ENCODE measurements at places on chromosomes 2 and 18. TPM values are rescaled to one million over a fixed set of nuclear protein-coding genes. Genes with fewer than 3 reads are reported as not detected.
A peak's percentile ranks its signal among the peaks of the same experiment; 100 is the strongest.

- no peak overlapping the region for H3K4me3 ChIP-seq
- H3K27me3 ChIP-seq, result no peaks in the 10 kb centered on the region
- H3K36me3 ChIP-seq, result no peaks in the 10 kb centered on the region
- DNase-seq, result no peak
Measured at GRCh38 chr2:68727683-68728375, 6.8 kb upstream of the ARHGAP25 start.

GRCh38 chr2:23299476-23300195 lies 85.3 kb upstream of the KLHL29 start:
- DNase-seq, result no peak
- no peak overlapping the region for H3K4me3 ChIP-seq
- no peaks in the 10 kb centered on the region for H3K27me3 ChIP-seq
- no peaks in the 10 kb centered on the region for H3K36me3 ChIP-seq
- no peak overlapping the region for H3K27ac ChIP-seq

DNA sequence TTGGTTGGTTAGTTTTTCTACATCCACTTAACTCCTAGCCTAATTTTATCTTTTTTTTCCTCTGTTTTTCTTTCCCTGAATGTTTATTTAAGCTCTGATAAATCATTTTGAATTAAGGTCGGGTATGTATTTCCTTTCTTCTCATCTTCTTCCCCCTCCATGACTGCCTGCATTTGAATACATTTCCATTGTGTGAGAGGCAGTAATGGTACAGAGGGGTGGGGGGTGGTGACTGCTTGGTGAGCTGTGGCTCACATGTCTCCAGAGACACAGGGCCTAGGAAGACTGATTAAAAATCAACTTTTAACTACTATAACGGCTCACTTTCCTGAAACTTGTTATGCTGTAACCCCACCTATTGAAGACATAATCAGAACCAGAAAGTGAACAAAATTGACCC lies 58.0 kb downstream of the NEDD4L start:
- H3K4me3 ChIP-seq, result no peak overlapping the region
- no peaks in the 10 kb centered on the region for H3K36me3 ChIP-seq
- no peak overlapping the region for H3K27ac ChIP-seq

- no peaks in the 10 kb centered on the region for H3K36me3 ChIP-seq
- DNase-seq, result no peak
- no peak overlapping the region for H3K27ac ChIP-seq
- H3K27me3 ChIP-seq, result no peaks in the 10 kb centered on the region
- no peaks in the 10 kb centered on the region for H3K4me1 ChIP-seq
Measured at GRCh38 chr2:96558485-96558884, 21.9 kb downstream of the ARID5A start.

GRCh38 chr18:45637546-45638327 lies 22.5 kb downstream of the SLC14A2 start:
- no peaks in the 10 kb centered on the region for H3K27me3 ChIP-seq
- no peaks in the 10 kb centered on the region for H3K36me3 ChIP-seq
- no peaks in the 10 kb centered on the region for H3K4me1 ChIP-seq

DNA sequence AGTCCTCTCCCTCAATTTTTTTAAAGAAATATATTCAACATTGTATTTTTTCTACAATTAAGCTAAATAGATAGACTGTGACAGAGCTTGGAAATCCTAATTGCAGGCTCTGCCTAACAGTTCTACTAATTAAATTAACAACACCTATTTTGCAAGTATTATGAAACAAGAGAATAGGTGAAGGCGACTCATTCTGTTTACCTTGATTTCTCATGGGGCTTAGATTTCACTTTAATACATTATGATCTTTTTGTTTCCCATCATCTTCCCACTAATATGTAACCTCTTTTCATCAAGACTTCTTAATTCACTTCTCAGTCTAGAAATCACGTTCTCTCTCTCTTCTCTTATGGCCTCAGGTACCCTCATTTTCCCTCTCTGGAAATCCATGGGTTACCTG lies 42.7 kb upstream of the TANK start:
- H3K4me3 ChIP-seq, result no peak overlapping the region
- no peaks in the 10 kb centered on the region for H3K4me1 ChIP-seq
- no peak for DNase-seq
- H3K27ac ChIP-seq, result no peak overlapping the region

DNA sequence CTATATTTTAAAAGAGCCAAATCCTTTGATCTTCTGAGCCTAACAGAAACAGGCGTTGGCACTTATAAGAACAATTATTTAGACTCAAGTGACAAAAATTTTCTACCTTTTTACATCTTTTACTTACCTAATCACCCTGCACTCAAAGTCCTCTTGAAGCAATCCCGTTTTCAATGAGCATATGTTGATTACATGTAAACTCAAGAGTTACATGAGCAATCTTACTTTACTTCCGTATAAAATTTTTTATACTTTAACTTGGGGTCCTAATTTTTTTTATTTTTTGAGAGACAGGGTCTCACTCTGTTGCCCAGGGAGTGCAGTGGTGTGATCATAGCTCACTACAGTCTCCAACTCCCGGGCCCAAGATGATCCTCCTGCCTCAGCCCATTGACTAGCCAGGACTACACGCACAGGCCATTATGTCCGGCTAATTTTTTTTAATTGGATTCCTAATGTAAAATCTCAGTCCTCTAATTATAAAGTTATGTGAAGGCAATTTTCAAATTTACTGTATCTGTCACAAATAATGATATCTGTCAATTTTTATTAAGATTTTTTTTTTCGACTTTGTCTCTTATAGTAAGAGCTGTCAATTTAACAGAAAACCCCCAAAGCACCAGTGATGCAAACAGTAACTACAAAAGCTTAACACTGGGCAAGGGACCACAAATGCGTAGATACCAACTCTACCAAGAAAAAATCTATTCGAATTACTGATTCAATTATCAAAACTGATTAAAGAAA lies 19.1 kb upstream of the STPG4 start:
- H3K4me3 ChIP-seq, result peak overlapping the region; percentile 88
- DNase-seq, result no peak
- H3K27me3 ChIP-seq, result no peaks in the 10 kb centered on the region
- H3K36me3 ChIP-seq, result peaks cover 11% of the 10 kb centered on the region
- peaks cover 52% of the 10 kb centered on the region for H3K4me1 ChIP-seq
- no peak overlapping the region for H3K27ac ChIP-seq

- H3K27ac ChIP-seq, result no peak overlapping the region
- no peak for DNase-seq
- no peaks in the 10 kb centered on the region for H3K36me3 ChIP-seq
- no peaks in the 10 kb centered on the region for H3K4me1 ChIP-seq
- H3K4me3 ChIP-seq, result no peak overlapping the region
Measured at GRCh38 chr2:140122001-140122400, 1341.8 kb upstream of the NXPH2 start.

- DNase-seq, result no peak
- H3K4me1 ChIP-seq, result peaks cover 63% of the 10 kb centered on the region
- H3K27me3 ChIP-seq, result peaks cover 37% of the 10 kb centered on the region
- no peaks in the 10 kb centered on the region for H3K36me3 ChIP-seq
- no peak overlapping the region for H3K4me3 ChIP-seq
- no peak overlapping the region for H3K27ac ChIP-seq
Measured at GRCh38 chr18:58848685-58849084, 16.0 kb upstream of the ZNF532 start.

DNA sequence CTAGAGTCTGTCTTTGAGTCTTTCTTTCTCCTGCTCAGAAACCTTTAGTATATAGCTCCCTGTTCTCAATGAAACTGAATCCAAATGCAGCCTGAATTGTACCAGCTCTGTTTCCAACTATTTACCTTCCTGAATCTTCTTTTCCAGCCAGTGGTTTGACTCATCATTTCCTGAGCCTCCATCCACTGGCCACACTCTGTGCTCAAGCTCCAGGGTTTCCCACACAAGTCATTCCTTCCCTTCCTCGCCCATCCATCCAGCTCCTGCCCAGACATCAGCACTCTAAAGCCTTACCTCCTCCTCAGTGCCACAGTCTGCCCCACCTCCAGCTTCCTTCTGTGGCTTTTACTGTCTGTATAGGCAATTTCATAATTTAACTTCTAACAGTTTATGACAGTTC lies 233.6 kb upstream of the RASGRP3 start:
- H3K4me3 ChIP-seq, result no peak overlapping the region
- no peaks in the 10 kb centered on the region for H3K36me3 ChIP-seq
- no peaks in the 10 kb centered on the region for H3K4me1 ChIP-seq
- H3K27ac ChIP-seq, result no peak overlapping the region

DNA sequence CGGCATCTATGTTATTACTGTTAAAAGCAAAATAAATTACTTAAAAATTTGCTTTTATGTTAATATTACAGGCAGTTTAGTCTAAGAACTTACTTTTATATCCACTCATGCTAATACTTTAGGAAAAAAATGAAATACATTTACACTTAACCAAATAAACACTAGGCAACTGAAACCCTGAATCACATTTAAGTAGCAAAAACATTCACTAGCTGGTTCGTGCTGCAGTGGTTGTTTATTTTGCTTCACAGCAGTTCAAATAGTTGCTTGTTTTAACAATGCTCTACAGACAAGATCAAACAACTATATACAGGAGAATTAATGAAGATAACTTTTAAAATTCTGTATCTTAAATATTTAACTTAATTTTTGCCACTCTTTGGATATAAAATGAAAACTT lies 60.8 kb downstream of the ABCG8 start:
- H3K27ac ChIP-seq, result no peak overlapping the region
- H3K4me1 ChIP-seq, result no peaks in the 10 kb centered on the region
- H3K36me3 ChIP-seq, result peaks cover 29% of the 10 kb centered on the region

GRCh38 chr2:69138793-69139459 lies 125.9 kb downstream of the ANTXR1 start:
- H3K27ac ChIP-seq, result no peak overlapping the region
- H3K36me3 ChIP-seq, result no peaks in the 10 kb centered on the region
- DNase-seq, result no peak
- peaks cover 5% of the 10 kb centered on the region for H3K4me1 ChIP-seq
- H3K27me3 ChIP-seq, result no peaks in the 10 kb centered on the region
- no peak overlapping the region for H3K4me3 ChIP-seq

GRCh38 chr2:133819906-133820305 lies 251.6 kb upstream of the NCKAP5 start:
- no peaks in the 10 kb centered on the region for H3K27me3 ChIP-seq
- no peak overlapping the region for H3K4me3 ChIP-seq
- no peaks in the 10 kb centered on the region for H3K36me3 ChIP-seq
- H3K27ac ChIP-seq, result no peak overlapping the region

GRCh38 chr2:84057917-84058560 lies 401.0 kb downstream of the SUCLG1 start:
- H3K4me3 ChIP-seq, result no peak overlapping the region
- no peaks in the 10 kb centered on the region for H3K27me3 ChIP-seq
- no peak for DNase-seq
- H3K27ac ChIP-seq, result no peak overlapping the region

GCG gene
- not detected for total RNA-seq

LINC00305 gene
- not detected for total RNA-seq

SLC23A3 gene
- 1.4 TPM for total RNA-seq

ADGRF3 gene
- 0.04 TPM for total RNA-seq

IL36RN gene
- not detected for total RNA-seq

BCL11A gene
- 1.0 TPM for total RNA-seq

L3MBTL4 gene
- 0.34 TPM for total RNA-seq

Measured in neural progenitor cell (in vitro differentiated cells).